ENCODE measurements at places on chromosomes 2 and 18. TPM values are rescaled to one million over a fixed set of nuclear protein-coding genes. Genes with fewer than 3 reads are reported as not detected.
A peak's percentile ranks its signal among the peaks of the same experiment; 100 is the strongest.

GRCh38 chr2:56410140-56410539 lies 226.3 kb downstream of the CCDC85A start:
- H3K4me3 ChIP-seq, result no peak overlapping the region
- H3K36me3 ChIP-seq, result no peaks in the 10 kb centered on the region
- no peak overlapping the region for H3K27ac ChIP-seq
- no peak for DNase-seq

DNA sequence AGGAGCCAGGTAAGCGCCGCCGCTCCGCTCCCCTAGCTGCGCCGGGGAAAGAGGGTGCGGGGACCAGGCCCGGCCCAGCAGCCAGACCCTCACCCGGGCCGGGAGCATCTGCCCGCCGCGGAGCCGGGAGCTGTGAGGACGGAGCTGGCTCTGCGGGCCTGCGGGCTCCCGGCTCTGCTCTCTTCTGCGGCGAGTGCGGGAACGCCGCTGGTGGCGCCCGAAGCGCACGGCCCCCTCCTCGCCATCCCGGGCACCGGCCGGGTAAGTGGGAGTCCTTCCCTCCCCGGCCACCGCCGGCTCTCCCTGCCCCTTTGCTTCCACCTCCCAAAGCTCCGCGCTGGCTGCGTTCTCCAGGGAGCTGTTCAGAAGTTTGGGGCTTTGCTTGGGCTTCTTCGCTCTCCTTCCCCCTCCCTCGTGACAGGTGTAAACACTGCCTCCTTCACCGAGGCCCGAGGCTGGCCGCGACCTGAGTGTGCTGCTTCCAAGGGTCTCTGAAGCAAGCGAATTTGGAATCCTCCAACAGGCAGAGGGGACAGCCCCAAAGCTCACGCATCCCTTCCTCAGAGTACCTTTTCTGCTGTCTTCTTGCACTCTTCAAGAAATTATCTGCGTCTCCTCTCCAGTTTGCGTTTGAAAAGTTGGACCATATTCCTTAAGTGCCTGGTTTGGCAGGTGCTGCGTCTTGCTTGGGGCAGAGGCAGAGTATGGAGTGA lies 632 bp downstream of the AFTPH start:
- H3K27ac ChIP-seq, result peak overlapping the region; percentile 97
- H3K4me3 ChIP-seq, result peak overlapping the region; percentile 93
- no peaks in the 10 kb centered on the region for H3K4me1 ChIP-seq
- no peaks in the 10 kb centered on the region for H3K27me3 ChIP-seq
- DNase-seq, result no peak

DNA sequence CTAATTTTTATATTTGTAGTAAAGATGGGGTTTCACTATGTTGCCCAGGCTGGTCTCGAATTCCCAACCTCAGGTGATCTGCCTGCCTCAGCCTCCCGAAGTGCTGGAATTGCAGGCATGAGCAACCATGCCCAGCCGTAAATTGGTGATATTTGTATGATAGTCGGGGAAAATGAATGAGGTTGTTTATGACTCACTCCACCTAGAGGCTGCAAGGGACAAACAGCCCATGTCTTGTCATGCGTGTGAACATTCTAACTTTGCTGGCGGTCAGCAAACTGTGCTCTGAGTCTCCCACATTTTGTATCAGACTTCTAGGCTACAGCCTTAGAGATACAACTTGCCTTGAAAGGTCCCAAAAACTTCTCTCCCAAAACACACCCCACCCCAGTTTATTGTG lies 133.5 kb upstream of the DTNA start:
- no peak overlapping the region for H3K4me3 ChIP-seq
- DNase-seq, result no peak
- H3K4me1 ChIP-seq, result no peaks in the 10 kb centered on the region
- no peak overlapping the region for H3K27ac ChIP-seq
- no peaks in the 10 kb centered on the region for H3K36me3 ChIP-seq
- no peaks in the 10 kb centered on the region for H3K27me3 ChIP-seq

- no peaks in the 10 kb centered on the region for H3K4me1 ChIP-seq
- H3K36me3 ChIP-seq, result no peaks in the 10 kb centered on the region
- no peak for DNase-seq
- no peak overlapping the region for H3K4me3 ChIP-seq
- H3K27me3 ChIP-seq, result no peaks in the 10 kb centered on the region
- H3K27ac ChIP-seq, result no peak overlapping the region
These were observed 20.0 kb downstream of the EFHD1 start for GRCh38 chr2:232653441-232653840.

DNA sequence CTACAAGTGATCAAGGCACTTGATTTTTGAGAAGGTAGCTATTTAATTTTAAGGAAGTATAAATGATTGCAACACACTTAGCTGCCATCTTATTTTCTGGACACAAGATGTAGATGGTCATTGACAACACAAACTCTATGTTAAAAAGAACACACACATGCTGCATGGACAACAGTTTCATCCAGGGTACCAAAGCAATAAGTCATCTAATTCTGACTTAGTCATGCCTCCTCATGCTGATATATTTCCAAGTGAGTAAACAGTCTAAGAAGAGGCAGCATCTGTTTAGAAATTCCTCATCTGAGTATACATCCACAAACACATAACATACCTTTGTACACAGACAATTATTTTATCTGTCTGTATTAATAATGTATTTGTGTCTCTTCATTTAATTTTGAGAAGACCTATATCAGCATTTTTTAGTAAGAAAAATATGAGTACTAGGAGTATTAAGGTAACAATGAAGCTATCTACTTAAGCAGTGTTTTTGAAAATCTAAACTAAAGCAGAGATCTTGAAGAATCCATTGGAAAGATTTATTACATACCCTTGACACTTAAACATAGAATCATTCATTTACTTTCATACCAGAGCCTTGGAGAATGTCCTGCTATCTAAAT lies 84.9 kb downstream of the SCN1A start:
- H3K36me3 ChIP-seq, result no peaks in the 10 kb centered on the region
- H3K27ac ChIP-seq, result no peak overlapping the region
- no peaks in the 10 kb centered on the region for H3K27me3 ChIP-seq

- no peaks in the 10 kb centered on the region for H3K36me3 ChIP-seq
- no peak overlapping the region for H3K27ac ChIP-seq
- no peaks in the 10 kb centered on the region for H3K27me3 ChIP-seq
These were observed 404.7 kb upstream of the CDH7 start for GRCh38 chr18:65346086-65346485.

DNA sequence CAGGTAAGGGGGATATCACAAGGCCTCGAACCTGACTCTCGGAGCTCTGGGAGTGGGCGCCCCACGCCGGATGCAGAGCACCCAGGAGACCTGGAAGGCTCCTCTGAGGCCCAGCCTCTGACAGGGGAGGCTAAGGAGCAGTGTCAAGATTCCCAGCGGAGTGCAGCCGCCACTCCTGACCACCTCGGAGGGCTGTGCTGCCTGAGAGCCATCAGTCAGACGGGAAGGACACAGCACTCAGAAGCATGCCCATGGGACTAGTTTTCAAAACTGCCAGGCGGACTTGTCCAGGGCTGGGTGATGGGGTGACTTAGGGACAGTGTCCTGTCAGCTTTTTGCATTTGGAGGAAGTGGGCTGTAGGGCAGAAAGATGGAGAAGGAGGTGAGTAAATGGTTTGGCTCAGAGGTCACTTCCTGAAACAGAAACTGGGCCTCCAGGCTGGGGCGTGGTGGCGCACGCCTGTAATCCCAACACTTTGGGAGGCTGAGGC lies 34.6 kb upstream of the B3GNT7 start:
- H3K36me3 ChIP-seq, result peaks cover 8% of the 10 kb centered on the region
- no peak for DNase-seq
- H3K4me1 ChIP-seq, result peaks cover 9% of the 10 kb centered on the region
- H3K27me3 ChIP-seq, result no peaks in the 10 kb centered on the region
- H3K4me3 ChIP-seq, result no peak overlapping the region

GRCh38 chr18:8252371-8252770 lies 356.9 kb upstream of the RAB12 start:
- H3K27ac ChIP-seq, result no peak overlapping the region
- H3K36me3 ChIP-seq, result no peaks in the 10 kb centered on the region
- no peaks in the 10 kb centered on the region for H3K27me3 ChIP-seq
- no peak overlapping the region for H3K4me3 ChIP-seq
- no peaks in the 10 kb centered on the region for H3K4me1 ChIP-seq
- no peak for DNase-seq

DNA sequence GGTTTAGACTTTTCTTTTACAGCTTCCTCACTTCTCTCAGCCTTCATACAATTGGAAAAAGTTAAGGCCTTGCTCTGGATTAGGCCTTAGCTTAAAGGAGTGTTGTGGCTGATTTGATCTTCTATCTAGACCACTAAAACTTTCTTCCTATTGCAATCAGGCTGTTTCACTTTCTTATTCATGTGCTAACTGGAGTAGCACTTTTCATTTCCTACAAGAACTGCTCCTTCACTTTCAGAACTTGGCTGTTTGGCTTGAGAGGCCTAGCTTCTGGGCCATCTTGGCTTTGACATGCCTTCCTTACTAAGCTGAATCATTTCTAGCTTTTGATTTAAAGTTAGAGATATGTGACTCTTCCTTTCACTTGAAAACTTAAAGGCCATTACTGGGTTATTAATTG lies 114.3 kb downstream of the ARHGEF4 start:
- no peaks in the 10 kb centered on the region for H3K27me3 ChIP-seq
- peaks cover 69% of the 10 kb centered on the region for H3K36me3 ChIP-seq
- no peak overlapping the region for H3K27ac ChIP-seq
- DNase-seq, result no peak
- H3K4me3 ChIP-seq, result no peak overlapping the region

The MYL1 gene
- not detected for total RNA-seq

The SOWAHC gene
- total RNA-seq, result 87.9 TPM
